A549 treated with AZD2906 at 1 μM for 4 hours (cell line): ENCODE measurements at places on chromosomes 7 and 10. TPM values are rescaled to one million over a fixed set of nuclear protein-coding genes. Genes with fewer than 3 reads are reported as not detected.

The MUC12 gene
- 12.5 to 23.4 TPM (median 19.2 TPM) in 5 replicates for total RNA-seq

The EPHB6 gene
- total RNA-seq, result 0.40 to 0.87 TPM (median 0.60 TPM) in 5 replicates

The IMMP2L gene
- total RNA-seq, result 16.0 to 19.5 TPM (median 18.8 TPM) in 5 replicates

The STOX1 gene
- total RNA-seq, result 0.56 to 0.83 TPM (median 0.61 TPM) in 5 replicates

The CHN2 gene
- 0.42 to 1.2 TPM (median 0.58 TPM) in 5 replicates for total RNA-seq

The RGS10 gene
- 46.3 to 52.5 TPM (median 51.3 TPM) in 5 replicates for total RNA-seq

The CDC14C gene
- 0.03 TPM in 1 of 5 replicates, not detected in the others for total RNA-seq

The VSTM2A gene
- total RNA-seq, result not detected in 5 replicates

The AP1S1 gene
- 146 to 161 TPM (median 152 TPM) in 5 replicates for total RNA-seq

The ATRNL1 gene
- total RNA-seq, result 0.21 to 0.37 TPM (median 0.32 TPM) in 5 replicates

The GBX1 gene
- 0.09 TPM in 1 of 5 replicates, not detected in the others for total RNA-seq

The TMEM273 gene
- total RNA-seq, result not detected in 5 replicates

The SPDYE2B gene
- not detected in 5 replicates for total RNA-seq

The MACROH2A2 gene
- 23.6 to 28.1 TPM (median 26.2 TPM) in 5 replicates for total RNA-seq

The PPP3CB gene
- 14.8 to 17.8 TPM (median 16.6 TPM) in 5 replicates for total RNA-seq

The TFEC gene
- 0.01 to 0.07 TPM (median 0.07 TPM) in 3 of 5 replicates, not detected in the others for total RNA-seq

The ELFN1 gene
- total RNA-seq, result 0.25 to 0.46 TPM (median 0.37 TPM) in 5 replicates

The RPEL1 gene
- 0.07 TPM in 2 of 5 replicates, not detected in the others for total RNA-seq

The IL2RA gene
- not detected in 5 replicates for total RNA-seq

The ENTPD1 gene
- total RNA-seq, result 0.02 to 0.09 TPM (median 0.07 TPM) in 3 of 5 replicates, not detected in the others

The GRM3 gene
- not detected in 5 replicates for total RNA-seq

The ANXA11 gene
- 145 to 213 TPM (median 201 TPM) in 5 replicates for total RNA-seq
